ENCODE measurements at places on chromosomes 2 and 18.

GRCh38 chr2:68185541-68186164, 28.0 kb downstream of the PNO1 start:
- DNase-seq, result no peak

- DNase-seq, result no peak
Observed at GRCh38 chr18:53838746-53839145, 385.7 kb downstream of the MBD2 start.

DNA sequence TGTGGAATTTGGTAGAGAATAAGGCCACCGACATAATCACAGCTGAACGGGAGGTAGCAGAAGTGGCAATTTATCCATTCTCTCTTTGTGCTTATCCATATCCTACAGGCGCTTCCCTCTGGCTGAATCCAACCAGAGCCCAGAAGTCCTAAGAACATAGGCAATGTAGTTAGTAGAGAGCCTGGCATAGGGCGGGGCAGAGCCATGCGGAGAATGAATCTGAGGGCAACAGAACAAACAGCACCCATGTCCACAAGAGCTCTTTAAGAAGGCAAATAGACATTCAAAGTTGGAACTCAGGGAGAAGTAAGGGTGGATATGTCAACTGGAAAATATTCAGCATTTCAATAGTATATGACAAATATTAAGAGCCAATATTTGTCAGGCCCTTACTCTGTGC, 305.9 kb upstream of the VWC2L start:
- DNase-seq, result no peak

DNA sequence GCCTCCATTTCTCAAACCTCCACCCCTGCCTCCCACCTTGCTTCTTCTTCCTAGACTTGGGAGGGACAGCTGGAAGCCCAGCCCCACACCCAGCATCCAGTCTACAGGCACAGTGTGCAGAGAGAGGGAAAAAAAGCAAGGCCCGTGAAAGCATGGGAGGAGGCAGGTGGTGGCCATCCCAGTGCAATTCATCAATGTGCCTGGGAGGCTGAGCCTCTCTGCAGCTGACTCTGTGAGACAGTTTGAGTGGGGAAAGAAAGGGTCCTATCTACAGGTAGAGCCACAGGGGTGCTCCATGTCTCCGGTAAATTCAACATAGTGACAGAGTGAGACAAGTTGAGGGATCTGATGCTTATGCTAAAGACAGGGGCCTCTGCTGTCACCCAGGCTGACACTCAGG, 340.6 kb downstream of the DYSF start:
- no peak for DNase-seq

DNA sequence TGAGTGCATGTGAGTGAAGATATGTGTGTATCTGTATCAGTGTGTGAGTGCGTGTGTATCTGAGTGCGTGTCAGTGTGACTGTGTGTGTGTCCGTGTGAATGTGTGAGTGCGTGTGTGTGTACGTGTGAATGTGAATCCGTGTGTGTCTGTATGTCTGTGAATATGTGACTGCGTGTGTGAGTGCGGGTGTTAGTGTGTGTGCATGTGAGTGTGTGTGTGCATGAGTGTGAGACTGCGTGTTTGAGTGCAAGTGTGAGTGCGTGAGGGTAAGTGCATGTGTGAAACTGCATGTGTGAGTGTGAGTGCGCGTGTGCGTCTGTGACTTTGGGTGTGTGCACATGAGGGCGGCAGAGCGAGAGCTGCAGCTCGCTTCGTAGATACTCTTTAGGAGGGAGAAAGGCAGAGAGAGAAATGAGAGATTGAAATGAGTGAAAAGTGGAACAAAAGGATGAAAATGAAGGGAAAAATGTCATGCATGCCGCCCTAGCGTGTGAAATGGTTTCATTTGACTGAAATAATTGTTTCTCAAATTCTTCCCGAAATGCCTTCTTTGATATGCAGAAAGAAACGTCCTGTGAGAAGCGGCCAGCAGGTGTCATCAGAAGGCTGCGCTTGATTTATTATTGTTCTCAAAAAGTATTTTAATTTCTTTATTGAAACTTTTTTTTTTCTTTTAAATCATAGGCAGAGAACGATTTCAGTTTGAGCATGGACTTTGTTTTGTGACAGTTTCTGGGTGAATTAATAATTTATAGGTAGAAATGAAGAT, 25.6 kb downstream of the ZNF407 start:
- no peak for DNase-seq

DNA sequence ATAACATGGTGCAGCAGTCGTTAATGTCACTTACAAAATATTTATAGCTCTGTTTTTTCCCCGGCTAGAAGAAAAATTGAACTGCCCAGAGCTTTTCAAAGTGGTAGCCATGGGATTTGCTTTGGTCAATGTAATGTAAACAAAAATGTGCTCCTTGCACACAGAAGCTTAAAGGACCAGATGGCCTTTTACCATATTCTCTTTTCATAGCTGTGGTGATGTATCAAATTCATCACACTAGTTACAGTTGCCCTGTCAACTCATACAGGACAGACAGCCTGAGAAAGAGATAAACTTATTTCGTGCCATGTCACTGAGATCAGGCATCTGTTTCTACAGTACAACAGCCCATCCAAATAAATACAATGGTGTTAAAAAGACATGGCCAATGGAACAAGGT, 368.1 kb upstream of the CDH19 start:
- DNase-seq, result no peak

DNA sequence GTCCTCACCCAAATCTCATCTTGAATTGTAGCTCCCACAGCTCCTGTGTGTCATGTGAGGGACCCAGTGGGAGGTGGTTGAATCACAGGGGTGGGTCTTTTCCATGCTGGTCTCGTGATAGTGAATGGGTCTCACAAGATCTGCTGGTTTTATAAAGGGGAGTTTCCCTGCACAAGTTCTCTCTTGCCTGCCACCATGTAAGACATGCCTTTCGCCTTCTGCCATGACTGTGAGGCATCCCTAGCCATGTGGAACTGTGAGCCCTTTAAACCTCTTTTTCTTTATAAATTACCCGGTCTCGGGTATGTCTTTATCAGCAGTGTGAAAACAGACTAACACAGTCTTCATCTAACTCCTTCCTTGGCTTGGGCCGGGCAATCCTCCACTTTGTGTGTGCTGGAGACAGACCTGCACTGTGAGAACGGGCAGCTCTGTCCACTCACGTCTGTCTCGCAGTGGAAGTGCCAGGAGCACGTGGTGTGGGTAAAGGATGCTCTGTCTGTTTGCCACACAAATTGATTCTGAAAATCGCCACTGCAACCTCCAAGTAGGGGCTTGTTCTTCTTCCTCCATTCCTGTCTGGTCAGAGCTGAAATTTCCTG, 47.6 kb upstream of the OTOS start:
- no peak for DNase-seq

- DNase-seq, result peak; percentile 77
Observed at GRCh38 chr2:216371721-216372702, at the start of gene MARCHF4. Gene MARCHF4, minus strand, starts transcription at chr2:216372483. Its CDS starts 2,223 bp downstream, at chr2:216370260.

DNA sequence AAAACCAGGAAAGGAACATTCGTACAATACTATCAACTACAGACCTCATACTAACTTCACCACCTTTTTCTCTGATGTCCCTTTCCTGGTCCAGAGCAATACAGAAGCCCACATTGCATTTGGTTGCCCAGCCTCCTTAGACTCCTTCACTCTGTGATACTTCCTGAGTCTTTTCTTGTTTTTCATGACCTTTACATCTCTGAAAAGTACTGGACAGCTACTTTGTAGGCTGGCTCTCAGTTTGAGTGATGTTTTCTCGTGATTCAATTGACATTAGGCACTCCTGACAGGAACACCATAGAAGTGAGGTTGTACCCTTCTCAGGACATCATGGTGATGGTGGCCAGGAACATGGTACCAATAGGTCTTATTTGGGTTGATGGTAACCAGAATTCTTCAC, 185.9 kb upstream of the SLC39A10 start:
- no peak for DNase-seq

GRCh38 chr2:195500879-195501278, 156.1 kb upstream of the SLC39A10 start:
- no peak for DNase-seq

- no peak for DNase-seq
Observed at GRCh38 chr2:43898134-43898837, 59.5 kb downstream of the ABCG8 start.

- peak; percentile 36 for DNase-seq
Observed at GRCh38 chr2:216991563-216991962, 131.7 kb upstream of the TNP1 start.

- no peak for DNase-seq
Observed at GRCh38 chr2:152418688-152419087, 83.7 kb downstream of the FMNL2 start.

GRCh38 chr2:196256585-196256984, 85.2 kb upstream of the STK17B start:
- DNase-seq, result no peak
